Stimulated activated CD8-positive, alpha-beta memory T cell treated with anti-CD3 and anti-CD28 coated beads, Interleukin-4, amount 100 ng/mL, for 4 hours (primary cell): ENCODE measurements at places on chromosomes 13 and 19.

DNA sequence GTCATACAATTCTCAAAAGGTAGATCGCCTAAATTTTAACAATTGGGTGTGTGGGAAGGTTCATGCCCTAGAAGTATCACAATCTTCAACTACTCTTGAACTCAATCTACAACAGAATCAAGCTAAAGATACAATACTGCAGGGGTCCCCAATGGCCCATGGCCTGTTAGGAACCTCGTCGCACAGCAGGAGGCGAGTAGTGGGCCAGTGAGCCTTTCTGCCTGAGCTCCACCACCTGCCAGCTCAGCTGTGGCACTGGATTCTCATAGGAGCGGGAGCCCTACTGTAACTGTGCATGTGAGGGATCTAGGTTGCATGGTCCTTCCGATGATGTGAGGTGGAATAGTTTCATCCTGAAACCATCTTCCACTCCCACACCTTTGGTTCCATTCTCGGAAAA lies 230.6 kb downstream of the KLF12 start:
- DNase-seq, result no peak

DNA sequence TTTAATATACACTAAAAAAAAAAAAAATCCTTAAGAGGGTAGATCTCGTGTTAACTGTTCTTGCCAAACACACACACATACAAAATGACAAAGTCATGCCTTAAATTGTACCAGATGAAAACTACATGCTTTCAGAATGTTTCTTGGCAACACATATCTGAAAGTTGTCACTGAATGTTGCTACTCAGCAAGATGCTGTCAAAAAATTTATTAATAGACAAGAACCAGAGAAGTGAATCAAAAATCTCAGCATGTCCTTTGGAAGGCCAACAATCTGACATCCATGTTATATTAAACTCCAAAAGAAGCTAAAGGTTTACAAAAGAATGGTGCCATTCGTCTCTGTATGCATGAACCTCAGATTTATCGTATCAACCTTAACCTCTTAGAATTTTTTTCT lies 1746.2 kb upstream of the PRR20A start:
- no peak for DNase-seq

DNA sequence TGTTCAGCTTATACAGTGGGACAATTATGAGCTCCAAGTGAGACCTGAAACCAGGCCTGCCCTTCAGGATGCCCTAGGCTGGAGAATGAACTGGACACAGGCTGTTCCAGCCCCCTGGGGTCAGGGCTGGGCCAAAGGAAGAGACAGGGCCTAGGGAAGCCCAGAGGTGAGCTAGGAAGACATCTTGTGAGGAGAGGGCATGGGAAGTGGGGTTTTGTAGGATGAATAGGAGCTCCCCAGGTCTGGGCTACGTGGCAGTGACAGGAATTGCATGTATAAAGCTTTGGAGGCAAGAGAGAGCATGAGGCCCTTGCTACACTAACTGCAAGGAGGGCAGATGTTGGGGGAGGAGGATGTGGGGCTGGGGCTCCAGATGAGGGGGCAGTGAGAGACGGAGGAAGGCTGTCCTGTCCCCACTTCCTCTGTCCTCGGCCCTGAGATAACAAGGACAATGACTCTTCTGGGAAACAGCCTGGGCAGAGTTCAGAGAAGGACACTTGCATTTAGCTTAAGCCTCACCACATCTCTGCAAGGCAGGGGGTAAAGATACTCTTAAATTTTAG lies 1.5 kb upstream of the TBXA2R start:
- DNase-seq, result no peak

GRCh38 chr19:748274-748598 lies 2.7 kb upstream of the MISP start:
- no peak for DNase-seq

GRCh38 chr13:25869941-25870340 lies 181.9 kb downstream of the SHISA2 start:
- DNase-seq, result no peak

DNA sequence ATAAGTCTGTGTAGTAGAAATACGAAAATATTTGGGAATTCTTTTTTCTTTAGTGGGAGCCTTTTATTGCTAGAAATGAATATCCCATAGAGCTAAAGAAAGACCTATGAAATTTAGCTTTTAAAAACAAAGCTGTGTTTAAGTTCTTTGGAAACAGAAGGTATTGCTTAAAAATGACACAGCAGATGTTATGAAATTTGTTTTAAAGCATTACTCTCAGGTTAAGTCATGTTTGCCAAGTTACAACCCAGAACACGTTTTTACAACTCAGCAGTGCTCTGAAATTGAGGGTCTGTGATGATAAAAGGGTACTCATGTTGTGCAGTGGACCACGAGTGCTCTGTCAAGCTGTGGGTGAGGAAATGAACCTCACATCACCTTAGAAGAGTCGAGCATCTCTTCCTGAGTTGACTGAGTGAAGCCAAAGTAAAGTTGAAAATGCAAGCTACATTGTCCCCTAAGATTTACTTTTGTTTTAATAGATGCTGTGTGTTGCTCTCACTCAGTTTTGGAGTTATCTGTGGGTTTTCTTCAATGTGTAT lies 161.1 kb downstream of the SHISA2 start:
- no peak for DNase-seq

DNA sequence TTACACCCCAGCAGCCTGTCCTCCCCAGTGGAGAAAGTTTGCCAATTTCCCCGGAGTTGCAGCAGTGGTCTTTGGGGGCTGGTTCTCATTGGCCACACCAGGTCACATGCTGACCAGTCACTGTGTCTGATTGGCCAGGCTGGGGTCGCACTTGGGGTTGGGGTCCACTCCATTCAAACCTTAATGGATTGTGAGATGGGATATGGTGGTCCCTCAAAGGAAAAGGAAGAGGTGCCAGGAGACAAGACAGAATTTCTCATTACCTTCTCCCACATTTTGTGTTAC lies 3.4 kb downstream of the PPM1N start:
- no peak for DNase-seq

GRCh38 chr19:55068950-55069864 lies 6.3 kb upstream of the RDH13 start:
- DNase-seq, result no peak

DNA sequence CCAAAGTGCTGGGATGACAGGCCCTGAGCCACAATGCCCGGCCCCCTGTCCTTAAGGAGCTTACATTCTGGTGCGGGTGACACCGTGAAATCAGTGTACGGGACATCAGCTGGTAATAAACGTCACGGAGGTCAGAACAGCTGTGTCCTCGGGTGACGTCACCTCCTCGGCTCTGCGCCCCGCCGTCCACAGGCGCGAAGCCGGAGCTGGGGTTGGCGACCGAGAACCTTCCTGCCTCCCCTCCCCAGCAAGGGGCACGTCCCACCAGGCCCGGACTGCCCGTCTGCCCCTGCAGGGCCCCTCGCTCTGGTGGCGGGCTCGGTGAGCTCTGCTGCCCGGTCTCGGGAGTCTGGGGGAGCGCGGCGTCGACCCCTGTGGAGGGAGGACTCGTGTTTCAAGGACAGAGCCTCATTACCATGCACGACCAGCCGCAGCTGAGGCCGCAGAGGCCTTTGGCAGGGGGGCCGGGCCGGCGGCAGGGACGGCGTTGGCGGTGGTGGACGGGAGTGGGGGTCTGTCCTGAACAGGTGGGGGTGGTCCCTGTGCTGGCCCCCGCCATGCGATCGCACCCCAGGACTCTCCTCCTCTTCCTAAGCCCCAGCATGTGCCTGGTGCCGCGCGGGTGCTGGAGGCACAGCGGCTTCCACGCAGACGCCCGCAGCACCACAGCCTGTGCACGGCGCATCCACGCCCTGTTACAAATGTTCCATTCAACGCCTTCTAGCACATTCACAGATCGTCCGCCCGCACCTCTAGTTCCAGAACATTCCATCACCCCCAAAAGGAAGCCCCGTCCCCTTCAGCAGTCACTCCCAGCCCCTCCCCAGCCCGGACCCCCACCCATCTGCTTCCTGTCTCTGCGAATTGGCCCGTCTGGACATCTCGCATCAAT lies 5.4 kb downstream of the LINGO3 start:
- DNase-seq, result no peak

DNA sequence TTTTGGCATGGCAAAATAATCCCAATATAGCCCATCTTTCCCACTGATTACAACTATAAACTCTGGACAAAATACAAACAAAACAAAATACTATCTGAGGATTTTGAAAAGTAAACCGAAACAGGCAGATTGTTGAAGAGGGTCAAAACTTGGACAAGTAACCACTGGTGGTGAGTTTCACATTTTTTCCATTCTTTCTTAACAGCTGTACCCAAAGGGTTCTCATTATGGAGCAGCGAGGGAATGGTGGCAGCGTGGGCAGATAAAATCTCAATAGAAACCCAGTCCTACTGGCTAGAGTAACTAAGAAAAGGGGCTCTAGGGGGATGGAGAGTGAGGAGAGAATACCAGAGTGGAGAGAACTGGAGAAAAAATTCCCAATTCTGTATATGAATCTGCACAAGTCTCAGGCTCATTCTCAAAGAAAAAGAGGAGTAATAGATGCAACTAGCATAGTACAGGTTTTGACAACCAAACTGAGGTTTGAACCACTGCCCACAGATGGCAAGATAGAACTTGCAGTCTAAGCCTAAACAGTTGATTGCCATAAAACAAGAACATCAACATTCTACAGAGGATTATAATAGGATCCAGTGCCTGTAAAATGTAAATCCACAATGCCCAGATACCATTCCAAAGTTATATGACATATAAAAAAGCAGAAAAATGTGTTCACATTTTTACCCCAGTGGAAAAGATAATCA lies 284.5 kb downstream of the KCNRG start:
- DNase-seq, result no peak

- no peak for DNase-seq
Observed at GRCh38 chr19:42412227-42412626, 15.0 kb downstream of the LIPE start.

GRCh38 chr19:51820831-51821446 lies 26.0 kb downstream of the FPR3 start:
- no peak for DNase-seq

DNA sequence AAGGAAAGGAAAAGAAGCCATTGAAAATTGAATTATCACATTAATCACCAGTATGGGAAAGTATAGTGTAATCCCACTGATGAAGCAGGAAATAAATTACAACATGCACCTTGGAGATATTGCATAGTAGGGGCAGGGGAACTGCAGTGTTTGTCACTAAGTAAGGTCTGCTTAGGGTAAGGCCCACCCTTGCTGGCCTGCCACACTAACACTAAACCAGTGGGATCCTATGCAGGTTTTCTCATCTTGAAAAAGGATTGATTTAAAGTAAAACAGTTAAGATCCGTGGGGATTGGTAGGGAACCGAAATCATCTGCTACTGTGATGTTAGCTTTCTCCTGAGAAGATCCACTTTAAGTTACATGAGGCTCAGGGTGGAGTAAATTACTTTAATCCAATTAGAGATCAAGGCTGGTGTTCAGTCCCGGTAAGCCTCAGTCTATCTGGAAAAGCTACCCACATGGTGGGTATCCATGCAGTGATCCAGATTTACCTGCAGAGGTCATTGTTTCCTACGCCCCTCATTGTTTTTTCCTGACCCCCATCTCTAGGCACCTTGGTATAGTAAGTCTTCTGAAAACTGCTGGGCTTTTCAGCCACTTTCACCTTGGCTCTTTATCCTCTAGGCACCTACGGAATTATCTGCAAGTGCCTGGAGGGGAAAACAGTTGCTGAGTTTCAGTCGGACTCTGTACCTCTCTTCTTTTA lies 1014.9 kb upstream of the ATXN8OS start:
- no peak for DNase-seq

GRCh38 chr13:39422845-39423565 lies 180.0 kb downstream of the LHFPL6 start:
- no peak for DNase-seq

GRCh38 chr19:38711726-38712153 lies 32.5 kb downstream of the CAPN12 start:
- DNase-seq, result no peak

- DNase-seq, result no peak
Observed at GRCh38 chr19:35501684-35502083, 11.4 kb upstream of the KRTDAP start.

- DNase-seq, result no peak
Observed at GRCh38 chr13:79121286-79121685, 284.8 kb downstream of the RBM26 start.

- no peak for DNase-seq
Observed at GRCh38 chr13:98557937-98558792, 18.7 kb downstream of the STK24 start.

GRCh38 chr19:10338940-10339339 lies 484 bp downstream of the ICAM3 start:
- DNase-seq, result no peak

GRCh38 chr13:73300718-73301425 lies 242.1 kb downstream of the KLF5 start:
- DNase-seq, result no peak

GRCh38 chr13:100514788-100515409 lies 73.7 kb downstream of the GGACT start:
- peak; percentile 41 for DNase-seq

- no peak for DNase-seq
Observed at GRCh38 chr19:9130965-9131364, 4.2 kb upstream of the OR7G3 start.

DNA sequence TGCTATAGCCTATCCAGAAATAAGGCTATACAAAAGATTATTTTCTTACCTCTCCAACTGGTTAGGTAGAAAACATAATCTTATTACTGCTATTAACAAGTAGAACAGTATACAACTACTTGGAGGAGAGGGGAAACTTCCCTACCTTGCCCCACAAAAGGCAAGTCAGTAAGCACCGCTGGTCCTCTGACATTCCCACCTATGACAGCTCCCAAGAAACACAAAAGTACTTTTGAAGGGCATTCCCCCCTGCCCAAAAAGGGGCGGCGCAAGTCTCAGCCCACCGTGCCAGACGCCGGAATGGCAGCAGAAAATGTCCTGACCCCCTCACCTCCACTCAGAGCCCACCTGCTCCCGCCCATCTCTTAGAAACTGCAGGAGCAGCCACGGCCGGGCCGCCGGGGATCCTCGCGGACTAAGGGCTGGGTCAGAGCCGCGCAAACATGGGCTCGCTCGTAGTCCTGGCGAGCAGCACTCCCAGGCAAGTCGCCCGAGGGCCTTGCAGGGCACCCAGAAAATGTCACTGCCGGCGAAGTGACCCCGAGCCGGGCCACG lies 437 bp downstream of the SUCLA2 start:
- no peak for DNase-seq

GRCh38 chr13:50649211-50649610 lies 194.3 kb downstream of the DLEU7 start:
- DNase-seq, result no peak

- DNase-seq, result no peak
Observed at GRCh38 chr19:35846038-35846668, 6.2 kb downstream of the NPHS1 start.
